ENCODE measurements at places on chromosomes 5 and 9.

- DNase-seq, result no peak
Measured at GRCh38 chr9:36963346-36963745, 70.7 kb downstream of the PAX5 start.

DNA sequence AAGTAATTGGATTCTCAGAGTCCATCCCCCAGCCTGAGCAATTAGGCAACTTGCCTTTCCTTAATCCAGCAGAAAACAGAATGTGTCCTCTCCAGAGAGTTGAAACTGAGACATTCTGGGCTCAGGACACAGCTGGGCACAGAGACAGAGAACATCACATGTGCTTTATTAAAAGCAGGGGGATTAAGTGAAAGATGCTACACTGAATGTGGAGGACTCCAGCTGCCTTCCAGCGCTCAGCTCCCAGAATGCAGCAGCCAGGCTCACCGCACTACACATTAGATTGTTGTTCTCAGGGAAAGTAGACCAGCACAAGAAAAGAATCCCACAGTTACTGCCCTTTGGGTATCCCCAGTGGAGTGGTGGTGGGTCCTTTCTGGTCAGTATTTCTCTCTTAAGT is 141.6 kb upstream of the IL12B start:
- DNase-seq, result no peak

GRCh38 chr5:90644132-90644531 is 85.5 kb downstream of the ADGRV1 start:
- no peak for DNase-seq

GRCh38 chr9:132114102-132114707 is 34.5 kb upstream of the MED27 start:
- peak; percentile 16 for DNase-seq

DNA sequence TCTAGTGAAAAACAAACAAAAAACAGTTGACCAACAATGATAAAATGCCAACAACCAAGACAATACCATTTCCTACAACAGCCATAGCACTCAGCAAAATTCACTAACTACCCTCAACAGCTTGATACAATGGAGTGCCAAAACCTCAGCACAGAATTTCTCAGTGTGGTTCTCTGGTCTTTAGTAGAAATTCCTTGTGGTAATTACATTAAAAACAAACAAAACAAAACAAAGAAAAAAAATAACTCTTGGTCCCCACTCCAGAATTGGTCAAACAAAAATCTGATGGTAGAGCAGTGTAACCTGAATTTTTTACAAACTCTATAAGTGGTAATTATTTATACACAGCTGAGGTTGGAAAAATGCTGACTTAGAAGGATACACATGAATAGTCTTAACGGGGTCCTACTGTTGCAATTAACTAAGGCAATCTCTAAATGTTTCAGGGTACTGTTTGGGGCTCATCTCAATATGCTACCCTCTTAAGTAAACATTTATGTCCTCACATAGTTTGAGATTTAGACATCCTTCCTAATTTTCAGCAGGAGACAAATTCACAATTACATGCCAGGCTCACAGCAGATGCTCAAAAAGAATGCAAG is 13.8 kb downstream of the CSNK1A1 start:
- DNase-seq, result no peak

DNA sequence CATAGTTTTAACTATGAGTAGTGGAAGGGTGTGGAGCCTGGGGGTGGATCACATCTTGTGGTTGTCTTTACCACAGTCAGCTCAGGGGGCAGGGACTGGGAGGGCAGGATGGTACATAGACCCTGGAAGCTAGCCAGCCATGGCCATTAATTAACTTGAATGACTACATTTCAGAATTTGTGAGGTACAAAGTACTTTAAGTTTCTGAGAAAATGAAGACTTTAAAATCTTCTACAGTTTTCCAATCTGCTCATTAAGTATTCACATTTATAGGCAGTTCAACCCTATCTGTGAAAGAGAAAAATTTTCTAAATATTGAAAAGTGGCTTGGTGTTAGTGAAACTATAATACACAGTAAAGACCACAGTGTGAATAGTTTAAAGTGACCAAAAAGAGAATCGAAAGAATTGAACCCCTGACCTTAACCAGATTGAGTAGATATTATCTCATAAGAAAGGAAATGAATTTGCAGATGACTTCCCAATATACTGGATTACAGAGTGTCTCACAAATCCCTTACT is 234.2 kb upstream of the MEF2C start:
- no peak for DNase-seq

- DNase-seq, result no peak
Measured at GRCh38 chr5:40873286-40873880, 32.2 kb downstream of the CARD6 start.

DNA sequence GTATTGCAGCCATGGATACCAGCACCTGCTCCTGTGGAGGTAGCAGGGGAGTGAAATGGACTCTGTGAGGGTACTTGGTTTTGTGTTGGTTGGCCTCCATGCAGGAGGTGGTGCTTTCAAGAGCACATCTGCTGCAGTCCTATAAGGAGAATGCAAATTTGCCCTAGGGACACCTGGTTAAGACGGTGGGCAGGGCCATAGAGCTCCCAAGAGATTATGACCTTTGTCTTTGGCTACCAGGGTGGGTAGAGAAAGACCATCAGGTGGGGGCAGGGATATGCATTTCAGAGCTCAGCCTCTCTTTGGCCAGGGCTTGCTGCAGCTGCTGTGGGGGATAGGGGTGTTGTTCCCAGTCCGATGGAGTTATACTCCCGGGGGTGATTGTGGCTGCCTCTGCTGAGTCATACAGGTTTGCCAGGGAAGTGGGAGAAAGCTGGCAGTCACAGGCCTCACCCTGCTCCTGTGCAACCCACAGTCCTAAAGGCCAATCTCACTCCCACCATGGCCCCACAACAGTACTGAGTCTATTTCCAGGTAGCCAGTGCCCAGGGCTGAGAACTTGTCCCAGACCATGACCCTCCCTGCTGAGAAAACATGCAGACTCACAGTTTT is 14.0 kb upstream of the PDLIM4 start:
- no peak for DNase-seq

DNA sequence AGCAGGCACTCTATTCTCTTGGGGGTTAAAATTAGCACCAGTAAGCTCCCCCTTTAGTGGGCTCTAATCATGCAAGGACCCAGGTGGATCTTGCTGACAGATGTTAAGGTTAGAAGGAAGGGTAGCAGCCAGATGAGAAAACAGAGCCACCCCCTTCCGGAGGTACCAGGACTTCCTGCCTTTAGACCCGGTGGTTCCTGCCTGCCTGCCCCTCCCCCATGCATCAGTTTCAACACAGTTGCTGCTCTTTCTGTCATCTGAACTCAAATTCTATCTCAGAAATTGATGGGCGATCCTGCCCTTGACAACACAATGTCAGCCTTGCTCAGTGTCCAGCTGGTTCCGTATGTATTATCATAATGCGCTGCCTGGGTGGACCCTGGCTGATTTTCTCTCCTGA is 287.3 kb downstream of the EBF1 start:
- DNase-seq, result no peak

DNA sequence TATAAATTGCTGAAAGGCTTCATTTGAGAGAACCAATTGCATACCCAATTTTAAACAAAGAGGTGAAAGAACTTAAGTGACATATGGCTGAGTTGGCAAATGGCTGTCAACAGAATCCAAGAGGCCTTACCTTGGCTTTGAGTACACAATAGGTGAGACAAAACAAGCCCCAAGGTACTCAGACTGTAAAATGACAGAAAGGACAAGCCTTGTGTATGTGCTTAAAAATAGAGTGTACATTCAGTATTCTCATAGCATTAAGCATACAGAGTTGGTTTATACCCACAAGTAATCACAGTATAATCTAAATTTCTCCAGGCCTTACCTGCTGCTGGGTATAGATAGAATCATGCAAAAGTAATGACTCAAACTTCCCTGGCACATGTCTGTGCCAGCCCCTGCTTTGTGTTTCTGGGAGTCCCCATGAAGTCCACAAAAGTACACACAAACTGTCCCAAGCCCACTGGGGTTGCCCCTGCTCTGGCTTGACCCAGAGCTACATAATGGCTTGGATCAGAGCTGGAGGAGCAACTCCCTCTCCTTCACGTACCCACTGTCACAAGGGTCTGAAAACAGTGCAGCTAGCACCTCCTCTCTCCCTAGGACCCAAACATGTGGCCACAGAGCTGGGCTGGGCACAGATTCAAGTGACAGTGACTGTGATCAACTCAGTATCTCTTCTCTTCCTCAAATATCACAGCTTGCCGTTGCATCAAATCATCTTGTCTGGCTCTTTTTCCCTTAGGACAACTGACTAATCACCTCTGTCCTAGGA is 250.8 kb downstream of the ENC1 start:
- no peak for DNase-seq

- DNase-seq, result no peak
Measured at GRCh38 chr9:121984726-121985402, 108.2 kb downstream of the TTLL11 start.

GRCh38 chr5:35926389-35927051 is 11.9 kb downstream of the CAPSL start:
- DNase-seq, result peak; percentile 24

DNA sequence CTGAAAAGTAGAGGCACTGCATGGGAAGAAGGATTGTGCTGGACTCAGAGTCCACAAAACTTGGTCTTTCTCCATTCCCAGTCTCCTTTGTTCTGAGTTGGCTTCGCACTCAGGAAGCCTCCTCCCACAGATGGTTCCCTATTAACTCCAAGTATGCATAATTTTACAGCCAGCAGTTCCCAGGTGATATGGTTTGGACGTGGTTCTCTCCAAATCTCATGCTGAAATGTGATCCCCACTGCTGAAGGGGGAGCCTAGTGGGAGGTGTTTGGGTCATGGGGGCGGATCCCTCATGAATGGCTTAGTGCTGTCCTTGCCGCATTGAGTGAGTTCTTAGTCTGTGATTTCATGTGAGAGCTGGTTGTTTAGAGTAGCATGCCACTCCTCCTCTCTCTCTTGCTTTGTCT is 86.6 kb downstream of the FEM1C start:
- DNase-seq, result no peak

- DNase-seq, result no peak
Measured at GRCh38 chr9:101333926-101334702, 50.7 kb downstream of the BAAT start.
